Ascending aorta (tissue), 2 donors: ENCODE measurements at places on chromosomes 2 and 18.
A peak's percentile ranks its signal among the peaks of the same experiment; 100 is the strongest.

DNA sequence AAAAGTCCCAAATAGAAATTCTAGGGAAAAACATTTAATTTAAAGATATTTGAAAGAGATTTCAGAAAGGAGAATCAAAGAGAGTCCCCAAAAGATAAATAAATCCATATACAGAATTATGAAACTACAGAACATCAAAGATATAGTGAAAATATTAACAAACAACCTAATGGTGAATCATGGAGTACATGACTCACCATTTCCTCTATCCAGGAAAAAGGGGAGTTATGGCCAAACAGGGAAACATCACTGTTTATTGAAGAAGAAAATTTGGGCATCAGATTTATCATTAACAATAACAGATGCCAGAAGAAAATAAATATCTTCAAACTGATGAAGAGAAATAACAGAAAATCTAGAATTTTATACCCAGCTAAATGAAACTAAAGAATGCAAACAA lies 448.3 kb downstream of the CDH2 start:
- no peaks in the 10 kb centered on the region for H3K27me3 ChIP-seq
- no peak for DNase-seq
- H3K4me1 ChIP-seq: no peaks in the 10 kb centered on the region
- no peak overlapping the region for H3K4me3 ChIP-seq
- no peak overlapping the region for H3K27ac ChIP-seq
- H3K36me3 ChIP-seq: no peaks in the 10 kb centered on the region

- H3K27ac ChIP-seq: peak overlapping the region; percentile 75
- H3K27me3 ChIP-seq: no peaks in the 10 kb centered on the region
- no peak overlapping the region for H3K4me3 ChIP-seq
- peak; percentile 75 for DNase-seq
Measured at GRCh38 chr2:10285556-10286198, 17.0 kb upstream of the HPCAL1 start.

GRCh38 chr2:156405586-156405985 lies 30.6 kb upstream of the GPD2 start:
- H3K4me3 ChIP-seq: no peak overlapping the region
- H3K36me3 ChIP-seq: no peaks in the 10 kb centered on the region
- H3K27me3 ChIP-seq: no peaks in the 10 kb centered on the region

- H3K27ac ChIP-seq: no peak overlapping the region
- no peaks in the 10 kb centered on the region for H3K4me1 ChIP-seq
- H3K27me3 ChIP-seq: no peaks in the 10 kb centered on the region
- no peaks in the 10 kb centered on the region for H3K36me3 ChIP-seq
Measured at GRCh38 chr2:203948733-203949132, 12.2 kb downstream of the ICOS start.

GRCh38 chr2:144358979-144359541 lies 160.9 kb downstream of the ZEB2 start:
- H3K27me3 ChIP-seq: no peaks in the 10 kb centered on the region
- peak overlapping the region; percentile 57 for H3K27ac ChIP-seq
- DNase-seq: no peak
- no peaks in the 10 kb centered on the region for H3K36me3 ChIP-seq
- no peak overlapping the region for H3K4me3 ChIP-seq
- H3K4me1 ChIP-seq: peaks cover 2% of the 10 kb centered on the region

GRCh38 chr18:12374401-12374800 lies 2.6 kb downstream of the AFG3L2 start:
- H3K27ac ChIP-seq: no peak overlapping the region

DNA sequence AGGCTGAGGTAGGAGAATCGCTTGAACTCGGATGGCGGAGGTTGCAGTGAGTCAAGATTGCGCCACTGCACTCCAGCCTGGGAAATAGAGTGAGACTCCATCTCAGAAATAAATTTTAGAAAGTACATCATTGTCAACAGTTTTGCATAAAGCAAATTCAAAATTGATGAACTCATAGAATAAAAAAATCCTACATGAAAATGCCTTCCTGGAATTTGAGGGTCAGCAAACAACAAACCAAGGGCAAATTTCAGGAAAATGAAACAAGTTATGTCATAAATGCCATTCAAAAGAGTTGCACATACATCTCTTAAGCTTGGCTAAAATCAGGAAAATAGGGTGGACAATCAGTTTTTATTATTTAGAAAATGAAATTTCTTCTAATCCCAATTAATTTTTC lies 45.1 kb downstream of the COL5A2 start:
- H3K27me3 ChIP-seq: no peaks in the 10 kb centered on the region
- H3K4me3 ChIP-seq: no peak overlapping the region
- H3K36me3 ChIP-seq: no peaks in the 10 kb centered on the region
- no peak overlapping the region for H3K27ac ChIP-seq
- no peak for DNase-seq

DNA sequence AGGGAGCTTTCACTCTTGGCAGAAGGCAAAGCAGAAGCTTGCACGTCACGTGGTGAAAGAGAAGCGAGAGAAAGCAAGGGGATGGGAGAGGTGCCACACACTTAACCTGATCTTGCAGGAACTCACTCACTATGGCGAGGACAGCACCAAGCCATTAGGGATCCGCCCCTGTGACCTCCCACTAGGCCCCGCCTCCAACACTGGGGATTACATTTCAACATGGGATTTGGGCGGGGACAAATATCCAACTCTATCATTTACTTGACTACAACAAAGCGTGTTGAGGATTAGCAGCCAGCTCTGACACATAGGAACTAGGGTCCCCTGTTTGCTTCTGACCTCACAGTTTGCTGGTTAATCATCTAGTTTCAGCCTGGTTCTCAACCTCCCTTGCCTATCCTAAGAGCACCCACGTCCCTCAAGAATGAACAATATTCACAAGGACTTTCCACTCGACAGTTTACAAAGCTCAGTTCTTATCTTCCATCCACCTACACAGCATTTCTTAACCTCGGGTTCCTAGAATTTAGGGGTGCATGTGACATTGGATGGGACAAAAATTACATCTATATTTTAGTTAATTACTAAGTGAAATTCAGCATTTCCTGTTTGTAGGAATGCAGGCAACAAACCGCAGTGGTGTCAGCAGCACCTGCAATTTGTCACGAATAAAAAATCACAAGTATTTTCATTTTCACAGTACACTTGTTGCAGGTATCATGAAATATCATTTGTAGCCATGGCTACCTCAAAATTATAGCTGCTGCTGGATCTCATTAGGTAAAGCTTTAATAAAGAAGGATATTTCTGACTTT lies 36.0 kb downstream of the LBH start:
- H3K36me3 ChIP-seq: no peaks in the 10 kb centered on the region
- H3K27ac ChIP-seq: no peak overlapping the region
- DNase-seq: no peak
- H3K4me1 ChIP-seq: peaks cover 14% of the 10 kb centered on the region

DNA sequence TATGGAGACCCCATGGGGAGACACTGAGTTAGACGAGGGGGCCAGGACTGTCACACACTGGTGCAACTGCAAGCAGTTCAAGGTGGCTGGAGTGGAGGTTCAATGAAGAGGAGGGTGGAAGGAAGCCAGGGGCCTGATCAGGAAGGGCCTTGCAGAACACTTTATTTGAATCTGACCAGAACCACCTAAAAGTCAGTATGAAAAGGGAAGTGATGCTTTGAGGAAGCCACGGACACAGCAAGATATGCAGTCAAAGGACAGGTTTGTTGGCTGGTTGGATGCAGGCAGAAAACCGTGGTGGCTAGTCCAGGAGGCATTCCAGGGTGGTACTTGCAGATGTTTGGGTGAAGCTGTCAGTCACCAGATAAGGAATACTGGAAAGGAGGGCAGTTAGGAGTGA lies 3.5 kb upstream of the FAM124B start:
- no peak overlapping the region for H3K27ac ChIP-seq
- no peak for DNase-seq
- H3K4me1 ChIP-seq: no peaks in the 10 kb centered on the region
- no peaks in the 10 kb centered on the region for H3K36me3 ChIP-seq

DNA sequence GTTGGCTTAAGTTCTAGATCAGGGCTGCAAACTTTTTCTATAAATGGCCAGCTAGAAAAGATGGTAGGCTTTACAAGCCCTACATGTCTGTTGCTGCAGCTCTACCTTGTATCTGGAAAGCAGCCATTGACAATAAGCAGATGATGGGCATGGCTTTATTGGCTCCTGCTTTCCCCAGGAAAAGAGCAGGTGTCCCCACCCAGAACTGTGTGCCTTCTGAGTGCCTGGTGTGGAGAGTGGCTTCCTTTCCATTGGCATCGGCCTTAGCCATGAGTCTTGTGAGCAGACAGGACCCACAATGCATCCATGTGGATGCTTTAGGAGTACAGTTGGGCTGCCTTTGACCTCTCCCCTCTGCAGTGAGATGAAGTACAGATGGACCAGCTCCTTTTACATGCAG lies 120.2 kb downstream of the CD8B2 start:
- H3K4me3 ChIP-seq: no peak overlapping the region
- H3K27ac ChIP-seq: no peak overlapping the region
- no peak for DNase-seq
- no peaks in the 10 kb centered on the region for H3K36me3 ChIP-seq

DNA sequence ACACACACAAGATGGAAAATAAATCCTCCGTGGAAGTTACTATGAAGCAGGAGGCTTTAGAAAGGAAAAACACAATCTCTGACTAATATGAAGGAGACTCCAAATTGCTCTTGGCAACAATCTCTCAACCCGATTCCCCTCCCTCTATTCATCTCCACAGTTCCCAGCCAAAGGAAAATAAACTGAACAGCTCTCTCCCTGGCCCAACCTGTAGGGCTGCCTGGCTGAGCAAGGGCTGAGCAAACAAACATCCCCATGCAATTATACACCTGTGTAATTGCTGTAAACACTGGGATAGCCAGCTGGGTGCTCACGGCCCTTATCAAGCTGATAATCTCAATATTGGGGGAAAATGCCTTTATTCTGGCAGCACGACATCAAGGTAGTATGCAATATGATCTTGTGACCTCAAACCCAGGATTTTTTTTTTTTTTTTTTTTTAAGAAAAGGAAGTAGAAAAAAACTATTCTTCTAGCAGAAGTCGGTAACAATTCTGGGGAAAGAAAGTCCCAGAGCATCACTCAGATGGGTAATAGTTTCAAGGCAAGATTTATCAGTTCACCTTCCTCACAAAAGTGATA lies 203.3 kb upstream of the SMAD2 start:
- DNase-seq: no peak
- H3K4me1 ChIP-seq: peaks cover 3% of the 10 kb centered on the region
- no peak overlapping the region for H3K4me3 ChIP-seq
- H3K36me3 ChIP-seq: no peaks in the 10 kb centered on the region

GRCh38 chr2:192155511-192156118 lies 39.1 kb downstream of the TMEFF2 start:
- no peaks in the 10 kb centered on the region for H3K27me3 ChIP-seq
- H3K27ac ChIP-seq: no peak overlapping the region
- H3K4me3 ChIP-seq: no peak overlapping the region

GRCh38 chr2:133417415-133417814 lies 150.8 kb downstream of the NCKAP5 start:
- no peaks in the 10 kb centered on the region for H3K4me1 ChIP-seq
- no peaks in the 10 kb centered on the region for H3K36me3 ChIP-seq
- H3K4me3 ChIP-seq: no peak overlapping the region
- H3K27me3 ChIP-seq: no peaks in the 10 kb centered on the region
